ENCODE measurements at places on chromosomes 16 and 17.
A peak's percentile ranks its signal among the peaks of the same experiment; 100 is the strongest.

DNA sequence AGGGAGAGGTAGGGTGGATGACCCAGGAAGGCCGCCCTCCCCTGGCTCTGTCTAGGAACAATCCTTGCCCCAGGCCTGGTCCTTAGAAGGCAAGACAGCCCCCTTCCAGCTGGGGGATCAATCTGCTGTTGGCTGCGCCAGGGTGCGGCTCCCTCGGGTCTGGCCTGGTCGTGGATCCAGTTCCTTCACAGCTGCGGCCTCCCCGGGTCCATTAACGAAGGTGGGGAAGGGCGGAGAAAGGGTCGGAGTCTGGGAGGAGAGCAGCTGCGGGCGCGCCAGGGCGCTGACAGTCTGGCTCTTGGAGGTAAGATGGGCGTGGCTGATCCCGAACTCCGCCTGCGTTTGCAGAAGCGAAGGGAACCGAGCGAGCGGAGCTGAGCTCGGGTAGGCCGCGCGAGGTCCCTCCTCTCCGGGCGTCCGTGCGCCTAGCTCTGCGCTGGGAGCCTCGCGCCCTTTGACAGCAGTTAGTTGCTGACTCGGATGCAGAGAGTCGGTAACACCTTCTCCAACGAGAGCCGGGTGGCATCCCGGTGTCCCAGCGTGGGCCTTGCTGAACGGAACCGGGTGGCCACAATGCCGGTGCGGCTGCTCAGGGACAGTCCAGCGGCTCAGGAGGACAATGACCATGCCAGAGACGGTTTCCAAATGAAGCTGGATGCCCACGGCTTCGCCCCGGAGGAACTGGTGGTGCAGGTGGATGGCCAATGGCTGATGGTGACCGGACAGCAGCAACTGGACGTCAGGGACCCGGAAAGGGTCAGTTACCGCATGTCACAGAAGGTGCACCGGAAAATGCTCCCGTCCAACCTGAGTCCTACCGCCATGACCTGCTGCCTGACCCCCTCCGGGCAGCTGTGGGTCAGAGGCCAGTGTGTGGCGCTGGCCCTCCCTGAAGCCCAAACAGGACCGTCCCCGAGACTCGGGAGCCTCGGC is at the start of gene HSPB9:
TSS of gene HSPB9 (plus strand) at position 434 of the 933 bp plus-strand sequence. CDS start at position 481, 47 bp downstream.
- DNase-seq = peak; percentile 87

GRCh38 chr16:4263504-4264436 is 9.1 kb downstream of the TFAP4 start:
- peak; percentile 74 for DNase-seq

- DNase-seq = no peak
These were observed 28.3 kb upstream of the SLC38A10 start for GRCh38 chr17:81323411-81323868.

DNA sequence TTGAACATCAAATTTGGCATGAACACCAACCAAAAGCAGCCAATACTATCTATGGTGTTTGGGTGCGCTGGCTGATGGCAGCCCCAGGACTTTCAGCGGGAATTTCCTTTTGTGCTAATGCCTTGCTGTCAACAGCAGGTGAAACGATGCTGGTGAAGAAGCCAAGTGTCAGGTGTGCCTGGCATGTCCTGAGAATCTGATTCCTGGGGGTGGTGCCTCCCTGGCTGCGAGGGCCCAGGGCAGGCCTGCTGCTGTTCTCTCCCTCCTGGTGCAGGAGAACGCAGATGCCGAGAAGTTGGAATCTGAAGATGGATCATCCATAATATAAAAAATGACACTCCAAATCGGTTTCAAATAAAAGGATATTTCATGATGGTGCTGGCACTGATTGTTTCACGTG is 62.0 kb upstream of the DNAJA2 start:
- DNase-seq = no peak
